Activated T-cell treated with anti-CD3 and anti-CD28 coated beads, Interleukin-2, amount 50 U/mL, for 1 hour (primary cell): ENCODE measurements at places on chromosomes 4 and X.

GRCh38 chr4:1725521-1725920, 4.2 kb downstream of the TACC3 start:
- peak; percentile 17 for DNase-seq

- no peak for DNase-seq
These were observed 106.4 kb upstream of the NDST4 start for GRCh38 chr4:115219862-115220261.

DNA sequence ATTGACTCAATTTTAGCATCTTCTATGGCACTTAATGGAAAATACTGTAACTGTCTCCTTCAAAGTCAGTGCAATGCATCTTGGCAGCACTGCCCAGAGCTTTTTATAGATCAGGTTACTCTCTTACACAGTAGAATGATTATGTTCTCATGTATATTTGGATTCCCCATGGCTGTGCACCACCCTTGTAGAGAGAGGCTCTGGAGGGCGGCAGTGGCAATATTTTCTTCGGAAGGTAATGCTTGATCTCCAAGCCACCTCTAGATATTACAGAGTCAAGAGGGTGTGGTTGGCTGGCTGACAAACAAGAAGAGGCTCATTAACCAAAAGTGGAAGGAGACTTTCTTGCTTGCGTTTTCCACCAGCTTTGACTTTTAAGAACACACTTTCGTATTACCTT, 72.8 kb upstream of the ARSJ start:
- DNase-seq, result no peak

GRCh38 chr4:127732623-127733328, 2.6 kb downstream of the SLC25A31 start:
- no peak for DNase-seq

DNA sequence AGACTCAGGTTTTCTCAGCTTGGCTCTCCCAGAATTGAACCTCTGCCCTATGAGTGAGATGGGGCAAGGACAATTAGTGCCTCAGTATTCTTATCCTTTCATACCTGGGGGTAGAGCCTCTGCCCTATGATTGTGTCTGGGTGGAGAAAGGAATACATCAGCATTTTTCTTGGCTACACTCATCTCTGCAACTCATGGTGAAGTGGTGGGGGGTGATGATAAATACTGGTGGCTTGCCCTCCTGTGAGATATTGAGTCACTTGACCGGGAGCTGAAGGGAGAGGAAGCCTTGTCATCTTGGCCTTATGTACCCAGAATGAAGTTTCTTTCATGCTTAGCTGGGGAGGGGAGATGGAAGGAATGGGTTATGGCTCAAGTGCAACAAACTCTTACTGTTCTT, 71.3 kb upstream of the ENOX2 start:
- no peak for DNase-seq

- DNase-seq, result no peak
These were observed 71.5 kb upstream of the EDNRA start for GRCh38 chr4:147409350-147409749.

GRCh38 chr4:165085946-165086345, 26.7 kb downstream of the TMEM192 start:
- no peak for DNase-seq

- no peak for DNase-seq
These were observed 16.0 kb upstream of the PRRG1 start for GRCh38 chrX:37332987-37333658.
